Stimulated activated CD4-positive, alpha-beta T cell treated with anti-CD3 and anti-CD28 coated beads, Interleukin-4, amount 100 ng/mL, for 24 hours (primary cell): ENCODE measurements at places on chromosomes 6 and 20.

GRCh38 chr20:25191689-25192088 is 3.8 kb upstream of the ENTPD6 start:
- no peak for DNase-seq

DNA sequence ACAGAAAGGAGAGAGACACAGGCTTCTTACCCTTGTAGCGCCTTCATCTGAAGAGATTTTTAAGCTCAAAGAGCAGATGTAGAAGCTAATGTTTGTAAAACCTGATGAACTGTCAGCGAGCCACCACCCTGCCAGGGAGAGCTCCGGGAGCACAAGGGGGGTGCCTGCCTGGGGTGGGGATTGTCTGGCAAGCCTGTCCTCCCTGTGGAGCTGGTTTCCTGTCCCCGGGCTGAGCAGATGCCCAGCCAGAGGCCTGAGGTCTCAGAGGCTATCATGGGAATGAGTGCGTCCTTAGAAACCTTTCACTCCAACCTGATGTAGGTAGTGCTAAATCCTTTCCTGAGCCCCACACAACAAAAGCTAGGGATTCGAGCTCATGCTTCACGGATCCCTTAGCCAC is 41.9 kb upstream of the NR2E1 start:
- no peak for DNase-seq

DNA sequence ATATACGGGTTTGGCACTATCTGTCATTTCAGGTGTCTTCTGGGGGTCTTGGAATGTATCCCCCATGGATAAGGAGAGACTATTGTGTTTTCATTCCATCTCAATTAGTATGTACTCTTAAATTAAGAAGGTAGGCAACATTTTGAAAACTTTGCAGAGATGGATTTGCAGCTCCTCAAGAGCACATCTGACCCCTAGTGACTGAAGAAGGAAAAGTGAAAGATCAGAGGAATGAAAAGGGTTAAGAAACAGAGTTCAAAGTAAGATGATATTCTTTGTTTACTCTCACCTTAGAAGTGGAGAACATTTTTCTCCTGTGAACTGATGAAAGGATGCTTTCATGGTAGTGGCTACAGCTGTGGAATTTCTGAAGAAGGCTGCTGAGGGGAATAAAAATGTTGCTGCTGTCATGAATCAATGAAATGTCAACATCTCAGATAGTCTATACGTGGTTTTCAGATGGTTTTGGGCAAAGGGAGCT is 41.5 kb downstream of the SH3BGRL2 start:
- DNase-seq = no peak

- DNase-seq = no peak
Measured at GRCh38 chr6:33960345-33961313, 156.8 kb upstream of the MLN start.

- no peak for DNase-seq
Measured at GRCh38 chr6:134584847-134585516, 267.1 kb upstream of the SGK1 start.

DNA sequence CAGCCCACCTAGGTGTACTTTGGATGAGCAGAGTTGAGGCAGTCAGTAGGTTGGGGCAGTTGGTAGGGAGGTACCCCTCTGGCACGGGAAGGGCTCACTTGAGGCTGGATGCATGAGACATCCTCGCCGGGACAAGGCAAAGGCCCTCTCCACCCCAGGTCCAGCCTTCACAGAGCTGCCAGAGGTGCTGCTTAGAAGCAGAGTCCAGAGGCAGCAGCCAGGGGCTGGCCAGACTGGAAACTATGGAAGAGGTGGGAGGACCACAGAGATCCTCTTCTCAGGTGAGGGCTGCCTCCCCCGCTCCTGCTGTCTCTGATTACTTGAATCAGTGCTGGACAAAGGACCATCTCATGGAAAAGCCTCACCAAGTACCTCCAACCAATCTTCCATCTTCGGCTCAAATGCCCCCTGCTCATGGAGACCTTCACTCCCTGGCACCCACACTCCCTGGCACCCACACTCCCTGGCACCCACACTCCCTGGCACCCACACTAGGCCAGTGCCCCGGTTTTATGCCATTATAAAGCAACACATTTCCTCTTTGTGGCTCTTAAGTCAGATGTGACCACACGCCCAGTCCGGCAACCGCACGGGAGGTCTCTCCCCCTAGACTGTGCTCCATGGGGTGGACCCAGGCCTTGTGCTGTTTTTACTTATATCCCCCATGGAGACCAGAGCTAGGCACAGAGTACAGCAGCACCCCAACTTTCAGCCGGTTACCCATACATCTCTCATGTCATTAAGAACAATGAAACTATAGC is 100.1 kb downstream of the YTHDF1 start:
- DNase-seq = no peak

GRCh38 chr6:2196079-2196679 is 49.2 kb downstream of the GMDS start:
- DNase-seq = peak; percentile 61

GRCh38 chr20:2000285-2000684 is 6.4 kb upstream of the PDYN start:
- DNase-seq = no peak

DNA sequence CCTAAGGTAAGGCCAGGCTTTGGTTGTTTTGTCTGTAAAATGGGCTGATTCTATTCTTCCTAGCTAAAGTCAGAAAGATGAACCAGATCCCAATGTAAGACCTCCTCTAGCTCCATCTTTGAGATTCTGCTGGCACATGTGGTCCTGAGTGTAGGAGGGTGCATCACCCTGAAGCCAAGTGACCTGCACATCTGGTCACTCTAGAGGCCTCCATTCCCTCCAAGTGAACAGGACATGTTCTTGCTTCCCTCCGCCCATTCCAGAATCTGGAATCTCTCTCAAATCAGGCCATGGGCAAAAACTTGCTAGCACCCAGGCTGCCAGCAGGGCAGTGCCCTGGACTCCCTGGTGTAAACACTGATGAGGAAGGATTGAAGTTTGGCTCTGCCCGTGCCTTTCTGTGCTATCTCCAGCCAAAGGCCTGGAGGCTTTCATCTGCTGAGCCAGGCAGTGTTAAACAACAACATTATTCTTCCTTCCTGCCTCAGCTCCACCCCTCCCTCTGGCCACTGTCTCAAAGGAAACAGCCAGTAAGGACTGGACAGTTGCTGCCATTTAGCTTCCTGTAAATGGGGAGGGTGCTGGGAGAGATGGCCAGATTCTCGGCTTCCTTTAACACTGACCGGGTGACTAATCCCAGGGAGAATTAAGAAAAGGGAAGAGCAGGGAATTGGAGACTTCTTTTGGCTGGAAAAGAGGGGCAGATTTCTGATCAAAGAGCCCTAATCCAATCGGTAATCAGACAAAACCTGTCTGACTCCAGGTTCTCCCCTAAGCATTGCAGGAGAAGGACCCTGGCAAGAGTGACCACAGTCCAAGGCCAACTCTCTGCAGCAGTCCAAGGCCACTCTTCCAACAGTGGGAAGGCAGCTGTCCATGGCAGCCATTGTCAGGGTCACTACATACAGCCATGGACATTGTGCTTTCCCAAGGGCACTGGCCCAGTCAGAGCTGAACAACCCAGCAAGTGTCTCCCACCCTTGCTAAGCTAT is 19.5 kb upstream of the ADGRF1 start:
- DNase-seq = no peak

- DNase-seq = peak; percentile 82
Measured at GRCh38 chr6:106114492-106114891, 28.4 kb downstream of the PRDM1 start.

- DNase-seq = peak; percentile 29
Measured at GRCh38 chr20:63082308-63082938, 75.7 kb upstream of the BHLHE23 start.

DNA sequence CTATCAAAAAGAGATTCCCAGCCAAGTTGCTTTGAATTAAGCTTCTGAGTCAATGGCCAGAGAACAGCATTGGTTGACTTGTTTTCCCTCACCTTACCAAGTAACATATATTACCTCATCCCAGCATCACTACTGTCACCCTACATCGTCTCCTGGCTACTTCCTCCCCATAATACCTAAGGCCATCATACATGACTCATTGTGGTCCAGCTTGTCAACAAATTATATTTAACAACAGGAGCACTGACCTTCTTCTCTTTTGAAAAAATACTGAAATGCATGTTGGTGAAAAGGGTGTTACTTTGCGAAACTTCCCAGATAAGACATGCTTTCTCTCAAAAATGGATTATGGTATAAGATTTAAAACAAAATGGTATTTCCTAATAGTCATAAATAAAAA is 106.9 kb downstream of the TBX18 start:
- DNase-seq = no peak

GRCh38 chr6:146813554-146813953 is 214.8 kb downstream of the ADGB start:
- DNase-seq = no peak

DNA sequence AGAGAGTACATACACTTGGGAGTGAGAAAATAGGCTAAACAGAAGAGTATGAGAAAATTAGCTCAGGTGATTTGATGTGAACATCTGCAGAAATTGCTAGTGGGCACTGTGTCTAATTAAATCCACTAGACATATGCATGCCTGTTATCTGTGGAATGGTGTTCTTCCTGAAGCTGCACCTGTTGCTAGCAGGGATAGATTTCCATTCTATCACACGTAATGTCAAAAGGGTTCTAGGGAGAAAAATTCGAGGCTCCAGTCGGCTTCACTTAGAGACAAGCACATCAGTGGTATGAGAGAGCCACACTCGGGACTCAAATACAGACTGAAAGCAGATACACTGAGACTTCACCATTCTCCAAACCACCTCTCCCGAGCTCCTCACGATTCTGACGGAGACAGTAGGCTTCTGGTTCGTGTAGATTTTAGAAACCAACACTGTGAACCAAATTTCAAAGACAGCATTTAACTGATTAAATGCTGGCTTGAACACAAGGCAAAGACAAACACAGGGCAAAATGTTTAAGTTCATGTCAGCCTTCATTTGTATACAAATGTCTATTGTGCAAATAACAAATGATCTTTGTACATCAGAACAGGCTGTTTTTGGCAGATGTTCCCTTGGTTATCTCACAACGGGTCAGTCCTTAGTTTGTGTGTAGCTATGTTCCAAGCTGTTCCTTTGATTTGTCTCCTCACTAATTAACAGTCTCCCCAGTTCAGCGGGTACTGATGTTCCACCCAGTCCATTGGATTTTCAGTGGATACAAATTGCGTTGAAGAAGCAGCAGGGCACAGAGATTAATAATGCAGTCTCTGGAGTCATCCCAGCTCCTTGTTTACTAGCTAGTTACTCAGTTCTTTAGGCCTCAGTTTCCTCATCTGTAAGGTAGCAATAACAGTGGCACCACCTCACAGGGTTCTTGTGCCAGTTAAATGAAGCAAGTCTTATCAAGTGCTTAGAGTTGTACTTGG is 131.0 kb upstream of the IFNGR1 start:
- DNase-seq = no peak

GRCh38 chr20:38321959-38322598 is 18.1 kb downstream of the BPI start:
- no peak for DNase-seq

DNA sequence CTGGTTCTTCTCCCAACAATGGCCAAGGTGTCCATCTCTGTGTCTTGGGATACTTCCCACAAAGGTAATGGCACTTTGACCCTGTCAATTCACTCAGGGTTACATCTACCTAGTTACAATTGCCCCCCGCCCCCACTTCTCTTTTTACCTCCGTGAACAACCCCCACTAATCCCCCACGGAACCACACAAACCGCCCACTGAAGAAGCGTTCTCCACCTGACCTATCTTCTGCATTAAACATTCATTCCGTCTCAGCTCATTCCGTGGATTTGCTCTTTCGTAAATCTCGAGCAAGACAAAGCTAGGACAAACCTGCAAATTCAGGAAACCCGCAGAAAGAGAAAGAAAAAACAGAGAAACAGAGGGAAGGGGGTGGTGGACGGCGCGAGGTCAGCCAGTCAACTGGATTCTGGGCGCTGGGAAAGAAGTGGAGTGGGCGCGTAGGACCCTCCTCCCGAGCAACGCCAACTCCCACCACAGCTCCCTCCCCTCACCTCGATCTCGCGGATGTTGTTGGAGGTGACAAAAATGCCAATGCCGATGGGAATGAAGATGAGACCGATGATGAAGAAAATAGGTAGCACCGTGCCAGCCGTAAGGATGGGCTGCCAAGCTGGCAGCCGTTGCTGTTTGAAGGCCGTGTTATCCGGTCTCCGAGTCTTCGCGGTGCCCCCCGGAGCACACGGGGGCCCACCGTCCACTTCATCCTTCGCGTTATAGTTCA is 523 bp downstream of the TMEM30A start:
- DNase-seq = peak; percentile 11

DNA sequence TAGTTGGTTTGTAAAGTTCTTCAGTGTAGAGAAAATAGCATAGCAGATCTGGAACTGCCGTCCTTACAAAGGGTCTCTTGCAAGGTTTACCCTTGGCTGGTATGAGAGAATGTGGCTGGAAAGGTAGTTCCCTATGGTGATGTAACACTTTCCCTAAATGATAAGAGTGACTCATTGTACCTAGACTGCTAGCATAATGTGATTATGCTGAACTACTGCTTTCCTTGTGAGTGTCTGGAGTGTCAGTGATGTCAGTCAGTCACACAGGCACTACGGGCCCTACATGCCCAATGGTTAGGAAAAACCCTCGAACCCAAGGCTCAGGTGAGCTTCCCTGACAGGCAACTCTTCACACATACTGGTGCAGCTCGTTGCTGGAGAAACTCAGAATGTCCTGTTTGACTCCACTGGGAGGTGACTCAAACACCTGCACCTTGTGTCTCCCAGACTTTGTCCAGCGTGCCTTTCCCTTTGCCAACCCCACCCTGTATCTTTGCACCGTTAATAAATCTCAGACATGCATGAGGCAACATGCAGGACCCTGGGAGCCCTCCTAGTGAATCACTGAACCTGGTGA is 28.4 kb upstream of the LY86 start:
- no peak for DNase-seq

DNA sequence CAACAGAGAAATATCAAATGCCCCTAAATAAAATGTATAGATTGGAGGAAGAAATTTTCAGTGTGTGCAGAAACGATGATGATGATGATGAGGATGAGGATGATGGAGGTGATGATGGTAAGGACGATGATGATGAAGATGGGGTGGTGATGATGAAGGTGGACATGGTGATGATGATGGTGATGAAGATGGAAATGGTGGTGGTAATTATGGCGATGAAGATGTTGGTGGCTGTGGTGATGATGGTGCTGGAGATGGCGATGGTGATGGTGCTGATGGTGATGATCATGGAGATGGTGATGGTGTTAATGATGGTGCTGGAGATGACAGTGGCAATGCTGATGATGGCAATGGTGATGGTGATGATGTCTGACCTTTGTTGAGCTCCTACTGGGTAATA is 141.2 kb downstream of the DHX35 start:
- DNase-seq = no peak

GRCh38 chr20:55964790-55965189 is 40.5 kb downstream of the CBLN4 start:
- DNase-seq = no peak

GRCh38 chr6:137471986-137472385 is 22.2 kb downstream of the OLIG3 start:
- no peak for DNase-seq

DNA sequence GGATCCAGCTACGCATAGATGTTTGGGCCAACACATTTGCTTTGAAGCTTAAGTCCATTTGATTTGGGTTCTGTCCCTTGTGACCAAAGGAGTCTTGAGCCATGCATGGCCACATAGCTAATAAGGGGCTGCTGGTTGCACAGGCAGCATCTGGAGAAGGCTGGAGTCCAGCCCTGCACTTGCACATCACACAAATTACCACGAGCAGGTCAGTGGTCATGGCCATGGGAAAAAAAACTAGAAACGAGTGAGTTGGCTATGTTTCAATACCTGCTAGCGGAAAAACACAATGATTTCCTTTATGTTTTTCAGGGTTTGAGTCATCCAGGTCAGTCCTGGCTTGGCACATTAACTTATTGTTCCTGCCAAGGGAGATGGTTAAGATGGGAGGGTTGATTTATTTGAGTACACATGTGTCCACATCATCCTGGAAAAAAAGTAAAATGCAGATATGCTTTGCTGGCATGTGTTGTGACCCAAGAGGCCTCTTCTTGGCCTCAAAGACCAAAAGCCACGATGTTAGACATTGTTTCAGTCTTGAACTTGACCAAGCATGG is 5.6 kb upstream of the STX16 start:
- DNase-seq = no peak
